ENCODE measurements at places on chromosomes 1 and 21.

DNA sequence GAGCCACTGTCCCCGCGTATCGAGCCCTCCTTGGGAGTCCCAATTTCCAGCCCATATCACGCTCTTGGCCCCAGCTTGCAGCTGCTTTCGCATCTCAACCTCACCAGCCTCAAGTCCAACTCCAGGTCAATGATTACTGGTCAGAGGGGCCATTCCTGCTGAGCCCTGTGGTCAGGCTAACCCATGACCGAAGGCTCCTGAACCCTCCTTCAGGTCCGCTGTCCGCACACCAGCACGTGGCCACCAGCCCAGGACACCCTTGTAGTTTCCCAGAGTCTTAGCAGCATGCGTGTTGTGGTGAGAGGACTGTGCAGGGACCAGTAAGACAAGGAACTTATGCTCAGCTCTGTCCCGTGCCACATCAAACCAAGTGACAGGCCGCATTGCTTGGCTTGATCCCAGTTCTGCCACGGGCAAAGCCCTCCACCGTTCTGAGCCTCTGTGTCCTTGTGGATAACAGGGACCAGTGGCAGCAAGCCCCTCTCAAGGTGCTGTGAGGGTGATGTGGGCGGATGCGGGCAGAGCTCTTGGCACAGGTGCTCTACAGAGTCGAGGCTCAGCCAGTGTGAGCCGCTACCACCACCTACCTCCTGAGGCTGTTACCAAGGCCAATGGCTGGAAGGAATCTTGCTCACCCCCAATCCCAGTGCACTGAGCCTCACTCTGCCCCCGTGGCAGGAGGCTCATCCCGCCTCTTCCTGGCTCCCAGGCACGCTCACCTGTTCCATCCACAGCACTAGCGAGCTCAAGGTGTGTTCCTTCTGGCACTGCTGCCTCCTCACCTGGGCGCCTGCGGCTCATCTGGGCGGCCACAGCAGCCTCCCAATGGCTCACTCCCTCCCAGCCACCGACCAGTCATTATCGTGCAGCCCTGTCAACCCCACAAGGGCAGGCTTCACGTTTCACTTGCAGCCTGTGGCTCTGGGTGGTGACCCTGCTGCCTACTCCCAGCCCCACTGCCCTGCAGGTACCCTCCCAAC lies 20.4 kb downstream of the KRTAP10-1 start:
- no peak for DNase-seq

GRCh38 chr1:180720753-180721152 lies 88.9 kb downstream of the XPR1 start:
- DNase-seq = no peak

- no peak for DNase-seq
Observed at GRCh38 chr1:198132060-198132781, 24.6 kb upstream of the NEK7 start.

DNA sequence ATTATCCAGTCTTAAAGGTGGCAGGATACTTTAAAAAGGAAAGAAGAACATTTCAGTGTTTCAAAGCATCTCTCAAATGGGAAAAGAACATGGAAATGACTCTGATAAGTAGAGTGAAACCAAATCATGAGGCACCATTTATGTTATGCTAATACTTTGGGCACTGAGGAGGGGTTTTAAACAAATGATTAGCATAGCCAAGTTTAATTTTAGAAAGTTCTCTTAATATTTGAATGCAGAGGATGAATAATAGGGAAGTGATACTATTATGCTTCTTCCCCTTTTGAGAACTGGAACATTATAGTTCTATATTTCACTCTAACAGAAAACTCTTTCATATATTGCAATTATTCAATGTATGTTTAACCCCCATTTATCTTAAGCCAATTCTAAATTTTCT lies 1181.9 kb upstream of the PRMT6 start:
- DNase-seq = no peak

- no peak for DNase-seq
Observed at GRCh38 chr1:234069760-234070159, 165.3 kb downstream of the SLC35F3 start.

GRCh38 chr1:11114966-11115365 lies 15.3 kb upstream of the EXOSC10 start:
- DNase-seq = no peak

DNA sequence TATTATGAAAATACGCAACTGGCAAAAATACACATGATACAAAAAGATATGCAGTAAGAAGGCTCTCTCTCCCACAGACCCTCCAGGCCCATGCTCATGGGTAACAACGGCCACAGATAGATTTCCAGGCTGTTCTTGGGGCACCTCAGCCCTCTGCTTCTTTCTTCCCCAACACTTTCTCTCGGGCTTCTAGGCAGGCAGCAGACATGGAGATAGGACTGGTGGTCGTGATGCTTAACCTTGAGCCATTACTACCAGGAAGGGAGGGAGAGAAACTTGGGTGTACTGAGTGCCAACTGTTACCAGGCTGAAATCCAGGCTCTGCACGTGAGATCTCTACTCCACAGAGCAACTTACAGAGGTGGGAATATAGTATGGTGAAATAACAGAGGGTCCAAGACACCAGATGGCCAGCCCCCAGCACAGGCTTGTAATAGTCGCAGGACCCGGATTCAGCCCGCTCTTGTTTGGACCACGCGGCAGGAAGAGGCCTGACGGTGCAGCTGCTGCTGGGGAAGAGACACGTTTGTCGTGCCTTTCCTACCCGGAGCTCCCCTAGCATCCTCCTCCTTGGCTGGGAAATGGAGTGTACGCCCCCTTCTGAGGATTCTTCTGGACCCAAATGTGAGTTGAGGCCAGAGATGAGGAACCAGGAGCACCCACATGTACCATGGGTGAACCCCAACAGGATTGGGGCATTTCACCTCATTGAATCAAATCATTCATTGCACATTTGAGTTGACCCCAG lies 441.1 kb upstream of the VAMP3 start:
- no peak for DNase-seq

- DNase-seq = no peak
Observed at GRCh38 chr1:10398278-10398733, 558 bp upstream of the PGD start.

DNA sequence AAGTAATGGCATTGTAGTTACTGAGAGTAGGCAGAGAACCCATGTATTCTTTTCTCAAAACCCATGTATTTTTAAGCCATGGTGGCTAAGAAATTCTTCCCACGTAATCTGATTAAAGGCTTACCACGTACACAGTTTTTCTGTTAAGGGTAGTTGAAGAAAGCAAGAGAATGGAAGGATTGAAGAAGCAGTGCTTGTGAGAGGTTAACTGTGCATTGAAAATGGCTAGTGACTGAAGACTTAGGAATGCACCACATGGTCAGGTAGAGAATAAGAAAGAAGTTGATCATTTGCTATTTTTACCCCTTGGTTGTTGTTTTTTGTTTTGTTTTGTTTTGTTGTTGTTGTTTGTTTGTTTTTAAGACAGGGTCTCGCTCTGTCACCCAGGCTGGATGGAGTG lies 178.9 kb upstream of the SNX7 start:
- no peak for DNase-seq

GRCh38 chr1:200346700-200347099 lies 63.1 kb downstream of the ZNF281 start:
- DNase-seq = no peak

DNA sequence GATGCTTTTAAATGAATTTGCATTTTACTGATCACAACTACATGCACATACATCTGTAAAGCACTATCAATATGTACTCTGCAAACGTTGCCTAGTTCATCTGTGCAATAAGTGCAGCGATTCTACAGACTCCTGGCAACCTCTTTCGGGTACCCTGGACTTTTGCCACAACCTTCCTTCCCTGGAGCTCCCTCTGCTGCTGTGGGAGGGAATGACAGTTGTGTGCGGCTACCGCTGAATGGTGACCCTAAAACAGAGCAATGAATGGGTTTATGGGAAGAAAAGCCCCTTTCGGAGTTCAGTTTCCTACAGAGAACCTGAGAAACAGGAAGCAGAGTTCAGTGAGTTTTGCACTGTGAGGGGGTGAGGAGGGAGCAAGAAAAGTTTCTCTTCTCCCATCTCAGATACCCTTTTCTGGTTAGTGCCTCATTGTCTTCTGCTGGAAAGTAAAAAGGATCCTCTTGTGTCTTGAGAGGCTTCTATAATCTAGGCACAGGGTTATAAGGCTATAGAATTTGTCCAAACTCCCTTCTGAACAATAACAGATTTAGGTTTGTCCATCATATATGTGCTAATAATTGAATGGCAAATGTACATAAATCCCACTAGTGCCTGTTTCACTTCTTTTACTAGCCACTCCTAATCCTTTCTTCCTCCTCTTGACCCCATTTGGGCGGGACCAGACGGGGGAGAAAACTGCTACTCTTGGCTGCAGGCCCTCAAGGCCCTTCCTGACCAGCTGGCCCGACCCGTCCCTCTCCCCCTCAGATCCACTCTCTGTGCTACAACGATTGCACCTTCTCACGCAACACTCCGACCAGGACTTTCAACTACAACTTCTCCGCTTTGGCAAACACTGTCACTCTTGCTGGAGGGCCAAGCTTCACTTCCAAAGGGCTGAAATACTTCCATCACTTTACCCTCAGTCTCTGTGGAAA lies 19.8 kb upstream of the SARS1 start:
- peak; percentile 35 for DNase-seq

DNA sequence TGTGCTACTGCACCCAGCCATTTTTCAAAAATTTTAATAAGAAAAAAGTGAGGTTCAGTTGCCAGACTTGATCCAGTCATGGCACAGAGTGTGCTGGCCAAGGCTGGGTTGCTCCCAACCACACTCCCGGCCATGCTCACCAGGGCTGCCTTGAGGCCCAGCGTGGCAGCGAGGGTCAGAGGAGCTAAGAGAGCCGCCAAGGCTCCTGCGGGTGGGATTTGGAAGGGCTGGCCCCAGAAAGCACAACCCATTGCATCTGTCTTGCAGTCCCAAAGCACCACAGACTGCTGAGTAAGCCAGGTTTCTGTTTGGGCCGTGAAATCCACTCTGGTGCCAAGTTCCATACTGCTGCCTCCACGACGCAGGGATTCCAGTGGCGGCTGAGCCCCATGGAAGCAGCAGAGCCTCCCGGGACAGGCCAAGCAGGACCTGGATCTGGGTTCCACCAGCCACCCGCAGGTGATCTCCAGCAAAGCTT lies 22.6 kb downstream of the ZBTB17 start:
- no peak for DNase-seq

- no peak for DNase-seq
Observed at GRCh38 chr1:6082430-6082971, 36.8 kb downstream of the KCNAB2 start.

DNA sequence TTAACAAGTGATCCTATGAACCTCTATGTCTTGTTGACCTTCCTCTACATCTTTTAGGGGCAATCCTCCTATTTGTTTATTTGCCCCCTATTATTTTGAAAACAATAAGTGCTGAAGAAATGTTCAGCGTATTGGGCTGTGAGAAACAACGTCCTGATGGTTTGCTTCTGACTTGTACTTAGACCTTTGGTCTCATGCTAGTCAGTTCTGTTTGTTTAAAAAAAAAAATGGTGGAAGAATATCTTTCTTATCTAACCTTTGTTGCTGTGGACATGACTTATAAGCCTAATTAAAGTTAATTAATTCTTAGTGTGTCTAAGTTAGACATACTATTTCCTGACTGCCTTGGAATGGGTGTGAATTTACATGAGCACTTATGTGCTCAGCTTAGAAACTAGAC lies 20.7 kb downstream of the ATP1A1 start:
- DNase-seq = no peak

DNA sequence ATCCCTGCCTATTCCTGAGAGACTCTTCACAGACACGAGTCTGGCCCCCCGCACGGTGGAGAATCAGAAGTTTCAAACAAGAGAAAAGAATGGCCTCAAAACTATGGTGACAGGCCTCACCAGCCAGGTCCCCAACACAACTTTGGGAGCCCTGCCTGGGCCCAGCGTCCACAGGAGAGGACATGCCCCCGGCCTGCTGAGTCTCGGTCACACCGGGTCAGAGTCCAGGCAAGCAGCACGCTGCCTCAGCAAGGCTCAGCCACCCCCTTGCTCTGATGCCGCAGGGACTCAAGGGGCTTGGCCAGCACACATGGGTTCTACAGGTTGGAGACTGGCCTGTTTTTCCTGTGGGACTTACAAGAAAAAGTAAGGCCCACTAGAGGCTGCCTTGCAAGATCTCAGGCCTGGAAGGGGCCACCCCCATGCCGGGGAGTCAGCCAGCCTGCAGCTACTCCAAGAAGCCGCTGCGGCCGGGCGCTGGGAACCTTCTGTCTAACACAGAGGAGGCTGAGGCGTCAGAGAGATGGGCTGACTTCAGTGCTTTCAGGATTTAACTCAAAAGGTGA lies 116.8 kb downstream of the NPHP4 start:
- DNase-seq = no peak

DNA sequence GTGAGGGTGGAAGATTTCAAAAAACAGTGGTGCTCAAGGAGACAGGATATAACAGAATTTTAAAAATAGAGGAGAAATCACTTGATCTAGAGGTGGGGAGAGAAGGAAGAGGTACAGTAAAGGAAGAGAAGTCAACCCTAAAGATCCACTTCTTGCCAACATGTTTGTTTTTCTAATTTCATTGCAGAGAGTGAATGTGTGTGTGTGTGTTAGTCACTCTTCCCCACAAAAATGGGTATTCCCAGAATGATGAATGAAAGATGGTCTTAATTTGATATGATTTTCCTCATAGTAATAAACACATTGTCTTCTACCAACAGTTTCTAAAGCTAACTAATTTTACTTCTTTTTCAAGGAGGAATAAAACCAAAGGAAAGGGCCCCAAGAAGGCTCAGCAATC lies 74.2 kb upstream of the NGF start:
- DNase-seq = no peak

GRCh38 chr1:8873506-8874229 lies 4.8 kb downstream of the ENO1 start:
- DNase-seq = peak; percentile 30

- no peak for DNase-seq
Observed at GRCh38 chr1:32438136-32438535, 26.7 kb upstream of the ZBTB8B start.

- DNase-seq = no peak
Observed at GRCh38 chr1:227429447-227430359, 111.4 kb upstream of the CDC42BPA start.

DNA sequence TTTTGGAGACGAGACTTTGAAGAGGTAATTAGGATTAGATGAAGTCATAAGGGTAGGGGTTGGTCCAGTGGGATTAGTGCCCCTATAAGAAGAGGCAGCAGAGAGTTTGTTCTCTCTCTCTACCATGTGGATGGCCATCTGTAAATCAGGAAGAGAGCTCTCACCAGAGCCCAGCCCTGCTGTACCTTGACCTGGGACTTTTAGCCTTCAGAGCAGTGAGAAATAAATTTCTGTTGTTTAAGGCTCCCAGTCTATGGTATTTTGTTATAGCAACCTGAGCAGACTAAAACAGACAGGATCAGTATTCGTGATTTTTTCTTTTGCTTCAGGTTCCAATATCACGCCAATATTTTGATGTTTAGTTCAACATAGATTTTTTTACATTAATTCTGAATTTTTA lies 30.0 kb downstream of the TBX15 start:
- DNase-seq = no peak

DNA sequence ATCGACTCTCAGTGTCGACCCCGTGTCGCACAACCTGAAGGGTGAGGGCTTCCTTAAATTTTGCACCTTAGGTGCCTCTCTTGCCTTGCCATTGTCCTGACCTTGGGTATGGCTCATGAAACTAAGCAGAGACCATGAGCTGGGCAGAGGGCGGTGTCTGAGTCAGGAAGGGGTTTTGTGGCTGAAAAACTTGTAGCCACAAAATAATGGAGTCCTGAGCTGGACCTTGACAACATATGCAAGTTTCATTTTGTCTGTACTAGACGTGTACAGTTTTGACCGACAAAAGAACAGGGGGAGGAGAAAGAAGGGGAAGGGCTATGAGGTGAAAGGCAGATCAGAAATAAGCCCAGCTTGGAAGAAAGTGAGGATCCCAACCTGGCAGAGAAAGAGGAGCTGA lies 8.3 kb upstream of the RUNX1 start:
- no peak for DNase-seq

All from activated naive CD4-positive, alpha-beta T cell (primary cell).